Activated naive CD8-positive, alpha-beta T cell treated with anti-CD3 and anti-CD28 coated beads, Interleukin-2, amount 10 ng/mL, durations not matched to agents 7 days and 5 days (primary cell): ENCODE measurements at places on chromosomes 16 and 17. TPM values are rescaled to one million over a fixed set of nuclear protein-coding genes. Genes with fewer than 3 reads are reported as not detected.

DNA sequence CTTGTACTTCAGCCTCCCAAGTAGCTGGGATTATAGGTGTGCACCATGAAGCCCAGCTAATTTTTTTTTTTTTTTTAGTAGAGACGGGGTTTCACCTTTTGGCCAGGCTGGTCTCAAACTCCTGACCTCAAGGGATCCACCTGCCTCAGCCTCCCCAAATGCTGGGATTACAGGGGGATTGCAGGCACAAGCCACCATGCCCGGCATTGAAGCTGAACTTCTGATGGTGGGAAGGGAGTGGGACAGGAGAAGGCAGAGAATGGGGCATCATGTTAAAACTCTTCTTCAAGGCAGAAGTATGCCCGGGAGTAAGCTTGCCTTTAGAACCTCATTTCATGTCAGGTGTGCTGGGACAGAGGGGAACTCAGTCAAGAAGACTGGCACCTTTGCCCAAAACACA lies 48.6 kb upstream of the ZFHX3 start:
- no peaks in the 10 kb centered on the region for H3K36me3 ChIP-seq
- H3K27me3 ChIP-seq = peaks cover 2% of the 10 kb centered on the region
- no peaks in the 10 kb centered on the region for H3K4me1 ChIP-seq

- no peak overlapping the region for H3K4me3 ChIP-seq
- H3K36me3 ChIP-seq = no peaks in the 10 kb centered on the region
- H3K27me3 ChIP-seq = no peaks in the 10 kb centered on the region
- DNase-seq = no peak
- no peak overlapping the region for H3K27ac ChIP-seq
Measured at GRCh38 chr17:36623281-36623680, 21.9 kb downstream of the MRM1 start.

- no peak for DNase-seq
- no peaks in the 10 kb centered on the region for H3K27me3 ChIP-seq
- H3K4me3 ChIP-seq = no peak overlapping the region
- no peaks in the 10 kb centered on the region for H3K36me3 ChIP-seq
Measured at GRCh38 chr16:81088836-81089235, 7.4 kb downstream of the GCSH start.

GRCh38 chr16:47990676-47991075 lies 165.1 kb downstream of the ABCC12 start:
- no peak overlapping the region for H3K27ac ChIP-seq
- H3K4me1 ChIP-seq = no peaks in the 10 kb centered on the region
- H3K36me3 ChIP-seq = no peaks in the 10 kb centered on the region
- no peak for DNase-seq

- no peak overlapping the region for H3K4me3 ChIP-seq
- H3K4me1 ChIP-seq = peaks cover 3% of the 10 kb centered on the region
- no peak for DNase-seq
- peaks cover 30% of the 10 kb centered on the region for H3K27me3 ChIP-seq
Measured at GRCh38 chr17:34201225-34201624, 53.9 kb upstream of the CCL2 start.

DNA sequence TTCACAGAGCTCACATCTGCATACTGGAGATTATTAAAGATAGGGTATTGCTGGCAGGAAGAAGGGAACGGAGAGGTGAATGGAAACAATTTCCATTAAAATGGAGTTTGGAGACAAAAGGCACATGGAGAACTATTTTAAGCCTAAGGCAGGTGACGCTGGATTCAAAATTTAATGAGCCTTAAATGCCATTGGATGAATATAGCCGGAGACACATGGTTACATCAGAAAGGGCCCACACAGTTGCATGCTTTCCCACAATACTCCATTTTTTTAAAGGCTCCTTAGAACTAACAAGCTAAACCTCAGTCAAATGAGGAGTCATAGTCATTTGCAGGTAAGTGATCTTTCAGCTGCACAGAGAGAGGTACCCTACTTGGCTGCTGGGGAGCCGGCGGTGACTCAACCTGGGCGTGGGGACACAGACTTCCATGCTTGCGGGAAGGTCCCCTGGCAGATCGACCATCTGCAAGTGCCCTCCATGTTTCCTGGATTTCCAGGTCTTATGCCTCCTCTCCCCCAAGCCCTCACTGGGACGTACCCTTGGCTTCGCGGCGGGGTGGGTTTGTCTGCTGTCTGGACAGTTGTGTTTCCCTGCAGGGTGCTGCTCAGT lies 259.2 kb downstream of the CBLN1 start:
- no peak overlapping the region for H3K27ac ChIP-seq
- DNase-seq = no peak
- H3K4me3 ChIP-seq = no peak overlapping the region
- no peaks in the 10 kb centered on the region for H3K36me3 ChIP-seq

DNA sequence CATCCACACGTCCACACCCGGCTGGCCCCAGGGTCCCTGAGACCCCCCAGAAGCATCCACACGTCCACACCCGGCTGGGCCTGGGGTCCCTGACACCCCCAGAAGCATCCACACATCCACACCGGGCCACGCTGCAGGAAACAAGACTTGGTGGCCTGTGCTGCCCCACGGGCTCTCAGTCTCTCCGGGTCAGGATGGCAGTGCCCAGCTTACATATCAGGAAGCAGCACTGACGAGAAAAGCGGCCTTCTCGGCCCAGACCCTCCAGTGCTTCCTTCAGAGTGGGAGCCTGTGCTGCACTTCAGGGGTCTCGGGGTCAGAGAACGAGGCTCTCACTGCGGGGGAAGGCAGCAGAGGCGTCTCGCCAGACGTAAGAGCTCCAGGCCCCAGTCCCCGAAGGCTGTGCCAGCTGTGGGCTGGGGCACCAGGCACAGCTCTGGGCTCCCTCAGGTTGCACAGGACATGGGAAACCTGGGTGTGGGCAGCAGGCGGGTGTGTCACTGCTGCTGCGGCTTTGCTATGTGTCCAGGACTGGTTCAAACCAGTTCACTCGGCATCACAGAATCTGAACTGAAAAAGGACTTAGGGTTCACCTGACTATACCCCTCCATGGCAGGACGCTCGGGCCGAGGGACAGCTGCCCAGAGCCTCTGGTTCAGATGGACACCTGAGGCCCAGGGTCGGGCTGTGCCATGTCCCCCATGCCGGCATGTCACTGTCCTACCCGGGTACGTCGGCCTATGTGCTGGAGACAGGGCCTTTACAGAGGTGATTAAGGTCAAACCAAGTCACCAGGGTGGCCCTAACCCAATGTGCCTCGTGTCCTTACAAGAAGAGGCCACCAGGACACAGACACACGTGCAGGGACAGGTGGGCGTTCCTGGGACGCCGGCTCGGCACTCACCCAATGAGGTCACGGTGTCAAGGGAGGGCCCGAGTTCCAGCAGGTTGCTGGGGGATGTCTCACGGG lies 40.2 kb upstream of the CHMP6 start:
- no peak overlapping the region for H3K4me3 ChIP-seq
- H3K27ac ChIP-seq = no peak overlapping the region
- H3K4me1 ChIP-seq = peaks cover 2% of the 10 kb centered on the region

MMP25 gene
- total RNA-seq = 49.3 TPM

HSF4 gene
- 76.8 TPM for total RNA-seq

ITFG1 gene
- 24.9 TPM for total RNA-seq

SKAP1 gene
- 96.0 TPM for total RNA-seq
